ENCODE measurements at places on chromosomes 11 and 22.

DNA sequence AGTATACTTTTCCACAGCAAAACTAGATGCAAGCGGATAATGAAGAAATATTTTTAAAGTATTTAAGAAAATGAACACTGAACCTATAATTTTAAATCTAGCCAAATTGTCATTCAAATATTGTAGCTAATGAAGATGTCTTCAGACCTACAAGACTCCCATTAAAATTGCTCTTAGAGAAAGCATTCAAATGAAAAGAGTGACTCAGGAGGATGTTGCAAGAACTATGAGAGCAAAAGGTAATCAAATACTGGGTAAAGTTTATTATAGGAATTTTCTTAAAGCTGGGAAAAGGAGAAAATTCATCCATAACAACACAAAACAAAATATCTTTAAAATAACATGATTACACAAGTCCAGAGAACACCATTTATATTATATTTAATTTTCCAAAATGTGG lies 5.4 kb upstream of the POU2AF1 start:
- H3K27ac ChIP-seq: no peak overlapping the region
- H3K4me3 ChIP-seq: no peak overlapping the region
- H3K36me3 ChIP-seq: no peaks in the 10 kb centered on the region
- peaks cover under 1% of the 10 kb centered on the region for H3K4me1 ChIP-seq
- H3K27me3 ChIP-seq: no peaks in the 10 kb centered on the region

GRCh38 chr11:104095791-104096190 lies 59.4 kb downstream of the DDI1 start:
- H3K27me3 ChIP-seq: no peaks in the 10 kb centered on the region
- H3K4me1 ChIP-seq: no peaks in the 10 kb centered on the region
- H3K27ac ChIP-seq: no peak overlapping the region
- H3K4me3 ChIP-seq: no peak overlapping the region
- H3K36me3 ChIP-seq: no peaks in the 10 kb centered on the region

- no peak for DNase-seq
- no peak overlapping the region for H3K27ac ChIP-seq
- no peaks in the 10 kb centered on the region for H3K36me3 ChIP-seq
- no peak overlapping the region for H3K4me3 ChIP-seq
- H3K27me3 ChIP-seq: no peaks in the 10 kb centered on the region
These were observed 156.6 kb upstream of the GRK3 start for GRCh38 chr22:25407859-25408229.

GRCh38 chr11:107859459-107860239 lies 1.1 kb upstream of the SLC35F2 start:
- H3K4me1 ChIP-seq: peaks cover 40% of the 10 kb centered on the region
- H3K27me3 ChIP-seq: no peaks in the 10 kb centered on the region
- H3K4me3 ChIP-seq: peak overlapping the region; percentile 80
- H3K27ac ChIP-seq: peak overlapping the region; percentile 90
- no peak for DNase-seq
- no peaks in the 10 kb centered on the region for H3K36me3 ChIP-seq

DNA sequence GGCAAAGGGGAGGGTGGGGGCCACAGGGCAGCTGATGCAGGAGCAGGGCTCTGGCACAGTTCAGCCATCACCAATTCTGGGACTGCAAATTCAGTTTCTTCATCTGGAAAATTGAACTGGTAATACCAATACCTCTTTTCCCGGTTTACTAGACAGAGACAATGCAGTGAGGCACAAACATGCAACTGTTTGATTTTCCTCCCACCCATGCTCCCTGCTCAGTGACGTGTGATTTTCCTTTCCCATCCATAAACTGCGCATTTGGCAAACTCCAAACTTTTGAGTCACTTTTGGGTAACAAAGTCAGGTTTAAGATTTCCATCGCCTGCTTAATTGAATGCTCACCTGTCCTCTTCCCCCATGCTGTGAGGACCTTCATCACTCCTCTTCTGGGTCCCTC lies 23.2 kb downstream of the P2RY2 start:
- no peaks in the 10 kb centered on the region for H3K36me3 ChIP-seq
- no peaks in the 10 kb centered on the region for H3K27me3 ChIP-seq
- H3K4me3 ChIP-seq: no peak overlapping the region
- H3K27ac ChIP-seq: no peak overlapping the region
- no peak for DNase-seq
- H3K4me1 ChIP-seq: peaks cover 22% of the 10 kb centered on the region

- peaks cover 59% of the 10 kb centered on the region for H3K4me1 ChIP-seq
- DNase-seq: no peak
- no peak overlapping the region for H3K4me3 ChIP-seq
- H3K27ac ChIP-seq: peak overlapping the region; percentile 80
- H3K27me3 ChIP-seq: no peaks in the 10 kb centered on the region
These were observed 124.9 kb downstream of the MRTFA start for GRCh38 chr22:40511604-40512003.

- peaks cover 16% of the 10 kb centered on the region for H3K4me1 ChIP-seq
- no peak overlapping the region for H3K4me3 ChIP-seq
- H3K27ac ChIP-seq: no peak overlapping the region
- H3K36me3 ChIP-seq: no peaks in the 10 kb centered on the region
These were observed 7.5 kb upstream of the APOBEC3A start for GRCh38 chr22:38949889-38950405.

DNA sequence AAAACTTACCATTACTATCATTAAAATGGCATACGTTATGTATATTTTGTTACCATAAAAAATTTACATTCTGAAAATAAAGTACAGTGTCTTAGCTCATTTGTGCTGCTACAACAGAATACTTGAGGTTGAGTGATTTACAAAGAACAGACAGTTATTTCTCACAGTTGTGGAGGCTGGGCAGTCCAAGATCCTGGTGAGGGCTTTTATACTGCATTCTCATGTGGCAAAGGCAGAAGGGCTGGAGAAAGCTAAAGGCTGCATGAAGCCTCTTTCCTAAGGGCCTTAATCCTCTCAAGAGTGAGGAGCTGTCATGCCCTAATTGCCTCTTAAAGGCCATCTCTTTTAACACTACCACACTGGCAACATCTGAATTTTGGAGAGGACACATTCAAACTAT lies 13.3 kb downstream of the GGTLC2 start:
- no peak for DNase-seq
- no peaks in the 10 kb centered on the region for H3K36me3 ChIP-seq
- H3K4me3 ChIP-seq: no peak overlapping the region
- peaks cover 11% of the 10 kb centered on the region for H3K27me3 ChIP-seq
- no peaks in the 10 kb centered on the region for H3K4me1 ChIP-seq

GRCh38 chr11:2387266-2387987 lies 10.3 kb downstream of the CD81 start:
- H3K4me1 ChIP-seq: peaks cover 98% of the 10 kb centered on the region
- peaks cover 16% of the 10 kb centered on the region for H3K36me3 ChIP-seq
- H3K27ac ChIP-seq: peak overlapping the region; percentile 51
- H3K27me3 ChIP-seq: no peaks in the 10 kb centered on the region
- DNase-seq: no peak

Measured in suprapubic skin (tissue), 4 donors.